ENCODE measurements at places on chromosomes 12 and 14.

GRCh38 chr12:62776997-62777396 is 158.0 kb downstream of the PPM1H start:
- DNase-seq: no peak

DNA sequence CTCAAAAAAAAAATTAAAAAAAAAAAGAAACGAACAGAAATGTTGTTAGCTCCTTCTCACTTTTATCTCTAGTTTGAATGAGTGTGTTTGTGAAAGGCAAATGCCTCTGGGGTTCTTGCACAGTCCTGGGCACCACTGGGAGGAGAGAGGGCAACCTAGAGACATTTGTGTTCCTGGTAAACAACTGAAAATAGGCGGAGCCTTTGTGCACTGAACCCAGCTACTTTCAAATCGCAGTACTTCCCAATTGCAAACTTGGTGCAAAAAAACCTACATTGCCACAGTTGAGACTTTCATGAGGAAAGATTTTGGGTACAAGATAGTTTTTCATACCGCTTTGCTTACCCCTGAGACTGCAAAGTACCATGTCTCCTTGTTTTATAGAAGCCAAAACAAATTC is 430.0 kb downstream of the ZFP36L1 start:
- no peak for DNase-seq

DNA sequence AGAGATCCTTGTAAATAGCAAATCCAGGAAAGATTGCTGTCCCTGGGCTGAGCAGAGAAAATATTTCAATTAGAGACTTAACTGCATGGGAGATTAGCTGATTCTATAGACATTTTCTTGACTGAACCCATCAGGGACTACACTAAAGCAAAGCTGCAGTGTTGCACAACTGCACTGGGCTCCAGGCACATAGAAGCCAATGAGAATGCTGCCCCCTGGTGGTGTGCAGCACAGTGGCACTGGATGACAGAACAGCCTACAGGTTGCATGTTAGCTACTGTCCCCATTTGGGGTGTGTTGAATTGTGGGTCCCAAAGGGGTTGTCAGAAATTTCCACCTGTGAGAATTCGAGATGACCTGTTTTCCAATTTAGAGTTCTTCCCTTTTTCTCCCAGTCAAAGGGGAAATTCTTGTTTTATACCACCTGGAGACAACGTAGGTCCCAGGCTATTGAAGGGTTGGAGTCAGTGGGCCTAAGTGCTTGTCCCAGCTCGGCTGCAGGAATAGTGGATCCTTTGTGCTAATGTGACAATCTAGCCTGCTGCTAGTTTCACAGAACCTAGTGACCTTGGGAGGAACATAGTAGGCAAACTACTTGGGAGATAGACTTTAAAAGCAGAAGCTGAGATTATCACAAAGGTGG is 114.7 kb downstream of the SLC8A3 start:
- no peak for DNase-seq

- DNase-seq: no peak
These were observed 903 bp downstream of the C12orf76 start for GRCh38 chr12:110047297-110047940.

- no peak for DNase-seq
These were observed 158.0 kb upstream of the CCND2 start for GRCh38 chr12:4115570-4115969.

DNA sequence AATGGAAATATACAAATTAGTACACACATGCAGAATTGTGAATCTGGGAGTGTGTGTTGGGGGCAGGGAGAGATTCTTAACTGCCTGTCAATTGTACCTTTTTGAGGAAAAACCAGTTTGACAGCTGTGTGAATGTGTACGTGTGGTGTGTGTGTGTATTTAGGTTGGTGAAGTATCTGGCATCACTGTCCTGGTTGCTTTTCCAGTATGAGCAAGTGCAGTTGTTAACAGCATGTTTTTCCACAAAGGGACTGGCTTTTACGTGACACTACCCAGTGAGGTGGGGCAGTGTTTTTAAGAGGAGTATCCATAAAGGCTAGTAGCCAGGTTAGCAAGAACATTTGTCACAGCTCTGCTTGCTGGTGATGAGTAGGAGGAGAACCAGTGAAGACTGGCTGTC is 56.1 kb downstream of the DAAM1 start:
- DNase-seq: no peak

GRCh38 chr12:2795291-2796186 is 769 bp downstream of the FKBP4 start:
- DNase-seq: no peak

GRCh38 chr14:96497087-96497486 is 5.1 kb upstream of the PAPOLA start:
- no peak for DNase-seq

Data from stimulated activated CD8-positive, alpha-beta memory T cell treated with anti-CD3 and anti-CD28 coated beads, Interleukin-4, amount 100 ng/mL, for 1 hour (primary cell).